ENCODE measurements at places on chromosomes 4 and X.

DNA sequence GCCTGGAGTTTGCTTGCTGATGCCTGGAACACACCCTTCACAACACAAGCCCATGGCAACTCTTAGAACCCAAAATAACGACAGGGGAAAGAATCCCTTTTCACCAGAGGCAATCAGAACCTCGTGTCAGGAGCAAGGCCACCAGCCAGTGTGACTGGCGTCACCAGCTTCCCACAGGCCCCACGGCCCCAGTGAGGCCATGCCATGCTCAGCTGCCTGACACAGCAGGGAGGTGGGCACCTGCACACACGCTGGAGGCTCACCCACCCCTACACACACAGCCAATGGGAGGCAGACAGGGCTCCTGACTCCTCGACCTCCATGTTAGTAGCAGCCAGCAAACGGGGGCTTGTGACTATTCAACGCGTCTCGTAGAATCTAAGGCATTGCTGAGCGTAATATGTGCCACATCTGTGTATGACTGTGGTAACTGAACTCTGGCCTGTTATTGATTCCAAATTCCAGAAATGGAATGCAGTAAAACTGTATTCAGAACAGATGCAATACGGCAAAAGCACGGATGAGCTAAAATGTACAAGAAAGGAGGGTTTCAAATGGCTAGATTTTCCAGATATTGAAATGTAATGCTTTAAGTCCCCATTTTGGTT, 28.5 kb downstream of the RNF212 start:
- DNase-seq = no peak

GRCh38 chrX:55874807-55875206, 157.3 kb downstream of the RRAGB start:
- DNase-seq = no peak

- no peak for DNase-seq
Measured at GRCh38 chr4:128284317-128284716, 3.3 kb downstream of the PGRMC2 start.

DNA sequence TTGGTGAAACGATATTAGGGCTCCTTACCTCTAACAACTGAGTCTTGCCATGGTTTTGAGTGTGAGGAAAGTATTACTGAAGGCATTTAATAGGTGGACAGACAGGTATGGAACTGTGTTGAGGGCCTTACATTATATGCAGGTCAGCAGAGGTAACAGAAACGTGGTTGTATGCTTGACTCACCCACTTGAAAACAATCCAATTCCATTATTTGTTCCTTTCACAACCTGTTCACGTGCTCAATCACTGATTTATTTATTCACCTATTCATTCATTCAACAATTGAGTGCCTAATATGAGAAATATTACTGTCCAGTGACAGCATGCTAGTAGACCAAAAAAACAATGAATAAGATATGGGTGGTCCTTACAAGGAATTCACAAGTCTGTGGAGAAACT, 33.3 kb upstream of the PPARGC1A start:
- no peak for DNase-seq

GRCh38 chrX:34918856-34919255, 23.7 kb upstream of the FAM47B start:
- no peak for DNase-seq

GRCh38 chrX:9878146-9878820, 88.9 kb upstream of the CLDN34 start:
- no peak for DNase-seq

GRCh38 chr4:125832161-125832560, 517.4 kb downstream of the FAT4 start:
- no peak for DNase-seq

DNA sequence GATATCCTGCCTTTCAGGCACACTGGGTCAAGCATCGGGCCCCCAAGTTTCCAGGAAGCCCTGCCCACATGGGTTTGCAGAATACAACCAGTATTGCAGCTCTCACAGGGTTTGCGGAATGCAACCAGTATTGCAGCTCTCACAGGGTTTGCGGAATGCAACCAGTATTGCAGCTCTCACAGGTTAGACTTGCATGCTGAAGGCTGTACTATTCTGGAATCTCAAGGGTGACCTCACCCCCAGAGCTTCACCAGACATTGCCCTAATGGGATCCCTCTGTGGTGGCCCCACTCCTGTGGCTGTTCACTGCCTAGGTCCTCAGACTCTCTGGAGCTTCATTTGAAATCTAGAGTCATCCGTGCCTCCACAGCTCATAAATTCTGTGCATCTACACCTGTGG, 640.7 kb upstream of the ATOH1 start:
- DNase-seq = no peak

DNA sequence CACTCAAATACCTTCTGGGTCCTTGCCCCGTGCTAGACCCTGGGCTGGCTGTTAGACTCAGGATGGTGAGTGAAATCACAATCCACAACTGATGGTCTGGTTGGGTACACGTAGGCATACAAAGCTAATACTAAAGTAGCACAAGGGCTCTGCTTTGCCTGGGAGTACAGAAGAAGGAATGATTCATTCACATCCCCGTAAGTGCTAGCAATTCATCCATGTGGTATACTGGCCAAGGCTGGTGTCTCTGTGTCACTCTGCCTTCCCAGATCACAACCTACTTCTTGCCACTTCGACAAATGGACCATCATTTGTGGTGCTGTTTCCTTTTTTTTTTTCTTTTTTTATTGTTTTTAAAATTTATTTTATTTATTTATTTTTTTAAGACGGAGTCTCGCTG, 19.7 kb upstream of the RBM47 start:
- DNase-seq = no peak

DNA sequence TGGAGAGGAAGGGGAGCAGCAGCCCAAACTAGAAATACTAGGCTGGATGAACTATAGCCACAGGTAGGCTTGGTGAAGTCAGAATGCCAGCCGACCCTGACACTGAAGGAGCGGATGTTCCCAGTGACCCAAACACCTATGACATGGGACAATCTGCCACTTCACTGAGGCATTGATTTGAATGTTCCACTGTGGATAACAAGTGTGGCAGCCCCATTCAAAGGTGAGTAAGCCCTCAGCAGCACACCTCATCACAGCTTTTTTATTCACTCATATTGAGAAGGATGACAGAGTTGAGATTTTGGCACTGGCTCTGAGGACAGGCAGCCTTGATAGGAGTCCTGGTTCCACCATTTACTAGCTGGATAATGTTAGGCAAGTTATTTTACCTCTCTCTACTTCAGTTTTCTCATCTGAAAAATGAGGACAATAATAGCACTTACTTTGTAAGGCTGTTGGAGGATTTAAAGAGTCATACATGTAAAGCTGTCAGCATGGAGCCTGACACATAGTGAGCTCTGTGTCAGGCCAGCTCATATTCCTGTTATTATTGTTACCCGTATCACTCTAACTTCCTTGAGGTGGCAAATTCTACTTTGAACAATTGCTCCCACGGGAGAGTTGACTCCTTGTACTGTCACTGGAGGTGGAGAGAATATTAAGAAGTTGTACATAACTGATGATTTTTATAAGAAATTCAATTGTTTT, 114.6 kb downstream of the RASL11B start:
- DNase-seq = no peak

DNA sequence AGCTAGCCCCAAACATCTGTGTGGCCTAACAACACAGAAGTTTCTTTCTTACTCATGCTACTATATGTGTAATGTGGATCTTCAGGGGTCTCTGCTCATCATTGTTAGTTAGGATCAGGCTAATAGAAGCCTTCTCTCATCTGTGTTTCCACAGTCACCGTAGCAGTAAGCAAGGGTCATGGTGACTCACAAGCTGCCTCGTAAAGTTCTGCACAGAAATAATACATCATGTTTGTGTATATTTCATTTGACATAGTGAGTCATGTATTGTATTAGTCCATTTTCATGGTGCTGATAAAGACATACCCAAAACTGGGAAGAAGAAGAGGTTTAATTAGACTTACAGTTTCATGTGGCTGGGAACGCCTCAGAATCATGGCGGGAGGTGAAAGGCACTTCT, 38.7 kb downstream of the SLC4A4 start:
- no peak for DNase-seq

DNA sequence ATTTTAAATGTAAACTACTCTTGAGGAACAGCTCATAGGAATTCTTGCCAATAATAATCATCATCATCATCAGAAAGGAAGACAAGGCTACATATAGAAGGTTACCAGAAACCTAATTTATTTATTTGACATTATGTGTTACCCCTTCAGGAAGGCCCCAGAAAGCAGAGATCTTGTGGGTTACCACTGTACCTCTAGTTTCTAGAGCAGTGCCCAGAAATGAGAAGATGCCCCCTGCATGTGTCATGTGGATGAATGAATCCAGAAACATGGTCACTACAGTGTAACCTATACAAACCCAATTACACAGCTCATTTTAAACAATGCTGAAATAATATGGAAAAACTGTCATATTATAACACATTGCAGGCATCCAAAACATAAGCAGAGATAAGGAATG, 70.4 kb downstream of the ARAP2 start:
- no peak for DNase-seq

- no peak for DNase-seq
Measured at GRCh38 chr4:145740806-145741205, 60.9 kb downstream of the C4orf51 start.

DNA sequence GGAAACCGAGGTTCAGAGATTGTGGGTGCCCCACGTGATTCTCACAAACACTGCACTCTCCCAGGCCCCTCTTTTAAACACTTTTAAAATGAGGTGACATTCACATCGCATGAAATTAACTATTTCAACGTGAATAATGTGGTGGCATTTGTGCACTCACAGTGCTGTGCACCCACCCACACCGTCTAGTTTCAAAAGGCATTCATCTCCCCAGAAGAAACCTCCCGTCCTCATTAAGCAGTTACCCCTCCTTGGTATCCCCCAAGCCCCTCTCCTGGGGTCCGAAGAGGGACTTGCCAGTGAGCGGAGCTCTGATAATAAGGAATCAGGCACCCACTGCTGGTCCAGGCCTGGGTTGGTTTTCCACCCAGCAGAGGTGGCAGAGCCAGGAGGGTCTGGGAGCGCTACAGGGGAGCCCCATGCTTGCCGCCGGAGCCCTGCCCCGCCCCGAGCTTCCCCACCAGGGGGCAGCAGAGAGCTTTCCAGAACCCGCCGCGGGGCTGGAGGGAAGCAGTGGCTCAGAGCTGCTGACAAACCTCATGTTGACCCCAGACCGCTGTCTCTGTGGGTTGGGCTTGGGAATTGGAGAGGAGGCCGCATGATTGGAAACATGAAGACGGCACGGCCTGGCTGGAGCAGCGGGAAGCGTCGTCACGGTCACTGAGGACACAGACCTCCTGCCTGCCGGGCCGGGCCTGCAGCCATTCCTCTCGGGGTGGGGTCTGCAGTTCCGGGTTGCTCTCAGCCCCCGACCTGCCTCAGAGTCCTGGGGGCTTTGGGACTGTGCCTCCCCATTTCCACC, 27.5 kb upstream of the HTRA3 start:
- DNase-seq = peak; percentile 85

DNA sequence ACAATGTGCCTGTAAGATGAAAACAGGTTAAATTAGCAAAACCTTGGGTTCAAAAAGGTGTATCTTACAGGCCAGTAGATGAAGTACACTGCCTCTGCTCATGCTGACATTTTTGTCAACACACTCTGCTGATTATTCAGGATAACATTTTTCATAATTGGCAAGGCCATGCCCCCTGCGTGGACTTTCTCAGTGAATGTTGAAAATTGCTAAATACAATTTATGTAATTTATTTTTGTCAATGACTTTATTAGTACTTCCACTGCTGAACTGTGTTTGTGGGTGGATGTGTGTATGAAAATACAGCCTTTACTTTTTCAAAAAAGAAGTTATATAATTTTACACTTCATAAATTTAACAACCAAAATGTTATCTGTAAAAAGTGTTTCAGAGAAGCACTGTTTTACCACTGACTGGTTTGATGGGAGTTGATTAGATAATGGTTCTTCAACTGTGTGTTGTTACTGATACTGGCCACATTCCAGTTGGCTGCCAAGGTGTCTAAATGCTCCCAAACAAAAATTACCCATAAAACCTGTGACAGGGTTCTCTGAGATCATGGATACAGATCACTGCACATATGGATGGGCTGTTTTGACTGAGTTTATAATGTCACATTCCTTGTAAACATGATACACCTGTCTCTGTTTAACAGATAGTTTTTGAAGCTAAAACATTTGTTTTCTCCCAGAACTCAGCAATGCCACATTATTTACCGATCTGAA, 151.9 kb upstream of the SLC7A11 start:
- DNase-seq = no peak

DNA sequence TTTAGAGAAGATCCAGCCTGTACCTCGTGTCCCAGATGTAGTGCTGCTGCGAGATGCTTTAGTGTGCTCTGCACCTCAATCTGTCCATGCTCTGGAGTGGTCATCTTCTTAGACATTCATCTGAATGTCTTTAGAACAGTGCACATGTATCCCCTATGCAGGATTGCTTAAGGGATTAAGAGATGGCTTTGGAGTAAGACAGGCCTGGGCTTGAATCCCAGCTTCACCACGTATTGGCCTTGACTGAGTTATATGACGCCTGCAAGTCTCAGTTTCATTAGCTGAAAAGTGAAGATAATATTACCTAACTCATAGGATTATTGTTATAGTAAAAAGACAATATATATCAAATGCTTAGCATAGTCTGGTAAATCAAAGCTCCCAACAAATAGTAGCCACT, 98.3 kb downstream of the NFKB1 start:
- DNase-seq = no peak

DNA sequence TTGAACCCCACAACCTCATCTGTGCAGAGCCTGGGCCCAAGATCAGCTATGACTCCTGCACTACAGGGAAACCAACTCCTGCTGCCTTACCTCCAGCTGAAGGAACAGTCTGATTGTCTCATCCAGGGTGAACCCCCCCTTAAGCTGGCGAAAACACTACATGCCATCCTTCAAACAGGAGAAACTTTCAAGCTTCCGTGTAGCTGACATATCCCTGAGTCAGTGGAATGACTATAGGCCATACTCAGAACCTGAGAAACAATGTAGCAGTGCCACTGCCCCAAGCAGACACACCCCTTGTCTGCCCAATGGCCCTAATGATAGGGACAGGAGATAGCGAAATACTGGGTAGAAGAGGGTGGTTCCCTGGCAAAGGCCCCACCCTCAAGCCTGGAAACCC, 213.6 kb upstream of the PGRMC2 start:
- no peak for DNase-seq

DNA sequence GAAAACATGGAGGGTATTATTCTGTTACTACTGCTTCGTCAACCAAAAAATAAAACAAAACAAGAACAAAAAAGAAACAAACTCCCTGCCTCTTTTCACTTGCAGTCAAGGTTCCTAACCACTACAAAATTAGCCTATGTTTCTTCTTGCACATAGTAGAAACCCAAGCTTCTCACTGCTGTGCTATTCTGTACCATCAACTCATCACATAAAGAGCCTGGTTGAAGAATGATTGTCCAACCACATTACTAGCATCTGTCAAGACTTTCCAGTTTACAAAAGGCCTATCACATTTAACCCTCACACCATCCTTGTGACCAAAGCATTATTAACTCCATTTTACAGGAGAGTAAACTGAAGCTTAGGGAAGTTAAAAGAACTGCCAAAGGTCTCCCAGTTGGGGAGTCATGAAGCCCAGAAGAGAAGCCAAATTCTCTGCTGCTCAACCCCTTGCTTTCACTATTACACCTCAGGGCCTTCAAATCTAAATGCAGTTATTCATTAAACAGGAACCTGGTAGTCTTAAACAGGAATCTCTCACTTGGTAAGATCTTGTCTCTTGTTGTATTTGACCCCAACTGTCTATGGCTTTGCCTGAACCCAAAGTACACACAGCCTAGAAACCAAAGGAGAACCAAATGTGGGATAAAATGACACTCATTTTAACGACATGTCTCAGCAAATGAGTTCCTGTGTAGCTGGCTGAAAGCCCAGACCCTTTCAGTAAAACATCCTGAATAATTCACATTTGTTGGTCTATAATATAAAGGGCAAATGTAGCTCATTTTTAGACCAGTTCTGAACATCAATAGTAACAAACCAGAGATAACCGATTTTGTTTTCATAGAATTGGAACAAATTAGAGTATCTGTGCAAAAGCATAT, 8.6 kb downstream of the F9 start:
- no peak for DNase-seq

Data from stimulated activated naive CD4-positive, alpha-beta T cell (primary cell).